ENCODE measurements at places on chromosomes 12 and 14. TPM values are rescaled to one million over a fixed set of nuclear protein-coding genes. Genes with fewer than 3 reads are reported as not detected.
A peak's percentile ranks its signal among the peaks of the same experiment; 100 is the strongest.

GRCh38 chr12:95820096-95820703 lies 29.6 kb upstream of the NTN4 start:
- no peak overlapping the region for H3K27ac ChIP-seq
- H3K27me3 ChIP-seq = peaks cover 33% of the 10 kb centered on the region
- no peaks in the 10 kb centered on the region for H3K36me3 ChIP-seq
- H3K4me1 ChIP-seq = no peaks in the 10 kb centered on the region
- peak; percentile 76 for DNase-seq
- no peak overlapping the region for H3K4me3 ChIP-seq

- H3K36me3 ChIP-seq = no peaks in the 10 kb centered on the region
- peaks cover 24% of the 10 kb centered on the region for H3K27me3 ChIP-seq
Observed at GRCh38 chr14:30303350-30303749, 255.6 kb upstream of the G2E3 start.

- no peak overlapping the region for H3K27ac ChIP-seq
- H3K4me1 ChIP-seq = no peaks in the 10 kb centered on the region
- H3K4me3 ChIP-seq = no peak overlapping the region
- peaks cover 75% of the 10 kb centered on the region for H3K27me3 ChIP-seq
- no peaks in the 10 kb centered on the region for H3K36me3 ChIP-seq
- DNase-seq = no peak
Observed at GRCh38 chr12:104424955-104425354, 31.8 kb upstream of the CHST11 start.

- H3K27me3 ChIP-seq = no peaks in the 10 kb centered on the region
- H3K27ac ChIP-seq = no peak overlapping the region
Observed at GRCh38 chr12:111937429-111937828, 75.5 kb downstream of the TMEM116 start.

GRCh38 chr14:36423430-36423829 lies 96.6 kb downstream of the NKX2-1 start:
- no peak overlapping the region for H3K4me3 ChIP-seq
- no peaks in the 10 kb centered on the region for H3K4me1 ChIP-seq
- H3K27me3 ChIP-seq = no peaks in the 10 kb centered on the region
- H3K36me3 ChIP-seq = no peaks in the 10 kb centered on the region
- H3K27ac ChIP-seq = no peak overlapping the region
- DNase-seq = no peak

GRCh38 chr12:64991121-64991611 lies 129.9 kb downstream of the WIF1 start:
- no peaks in the 10 kb centered on the region for H3K36me3 ChIP-seq
- H3K27me3 ChIP-seq = no peaks in the 10 kb centered on the region
- no peak overlapping the region for H3K4me3 ChIP-seq
- H3K4me1 ChIP-seq = no peaks in the 10 kb centered on the region

DNA sequence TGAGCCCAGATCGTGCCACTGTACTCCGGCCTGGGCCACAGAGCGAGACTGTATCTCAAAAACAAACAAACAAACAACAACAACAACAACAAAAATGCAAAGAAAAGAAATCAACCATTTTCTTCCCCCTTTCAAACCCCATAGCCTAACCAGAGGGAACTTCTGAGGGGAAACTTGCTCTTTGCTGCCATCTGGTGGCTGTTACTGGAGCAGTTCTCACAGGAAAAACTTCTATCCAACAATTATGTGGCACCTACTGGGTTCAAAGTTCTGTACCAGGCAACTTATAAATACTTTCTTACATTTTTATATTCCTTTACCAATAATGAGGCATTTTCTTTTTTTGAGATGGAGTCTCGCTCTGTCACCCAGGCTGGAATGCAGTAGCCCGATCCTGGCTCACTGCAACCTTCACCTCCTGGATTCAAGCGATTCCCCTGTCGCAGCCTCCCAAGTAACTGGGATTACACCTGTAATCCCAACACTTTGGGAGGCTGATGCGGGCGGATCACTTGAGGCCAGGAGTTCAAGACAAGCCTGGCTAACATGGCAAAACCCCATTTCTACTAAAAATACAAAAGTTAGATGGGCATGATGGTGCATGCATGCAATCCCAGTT lies 50.9 kb upstream of the BICDL1 start:
- H3K27me3 ChIP-seq = no peaks in the 10 kb centered on the region
- H3K4me3 ChIP-seq = no peak overlapping the region
- H3K36me3 ChIP-seq = no peaks in the 10 kb centered on the region

- H3K27me3 ChIP-seq = no peaks in the 10 kb centered on the region
- H3K4me1 ChIP-seq = no peaks in the 10 kb centered on the region
- H3K27ac ChIP-seq = no peak overlapping the region
- no peak overlapping the region for H3K4me3 ChIP-seq
- no peaks in the 10 kb centered on the region for H3K36me3 ChIP-seq
Observed at GRCh38 chr12:16136219-16136988, 141.1 kb downstream of the SLC15A5 start.

GRCh38 chr14:27995691-27996090 lies 770.9 kb upstream of the FOXG1 start:
- no peaks in the 10 kb centered on the region for H3K4me1 ChIP-seq
- no peak for DNase-seq
- H3K27ac ChIP-seq = no peak overlapping the region

- H3K4me1 ChIP-seq = peaks cover 52% of the 10 kb centered on the region
- H3K27ac ChIP-seq = peak overlapping the region; percentile 79
- peak; percentile 56 for DNase-seq
- H3K36me3 ChIP-seq = no peaks in the 10 kb centered on the region
- H3K4me3 ChIP-seq = no peak overlapping the region
Observed at GRCh38 chr12:2258025-2258424, 205.2 kb downstream of the CACNA1C start.

DNA sequence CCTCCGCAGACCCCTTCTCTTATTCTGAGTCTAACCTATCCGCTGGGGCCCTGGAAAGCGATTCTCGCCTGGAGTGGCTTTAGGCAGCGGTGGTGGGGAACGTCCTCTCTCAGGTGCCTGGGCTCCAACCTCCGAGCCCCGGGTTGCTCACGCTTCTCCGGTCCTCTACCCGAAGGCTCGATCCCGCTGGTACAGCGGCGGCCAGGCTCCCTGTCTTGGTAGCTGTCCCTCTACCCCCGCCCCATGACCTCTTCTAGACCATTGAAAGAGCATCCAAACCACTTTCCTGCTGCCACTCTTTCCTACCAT lies 505 bp upstream of the HEBP1 start:
- peak; percentile 67 for DNase-seq
- H3K4me1 ChIP-seq = peaks cover 23% of the 10 kb centered on the region
- H3K27ac ChIP-seq = peak overlapping the region; percentile 84
- H3K4me3 ChIP-seq = peak overlapping the region; percentile 87

- H3K4me3 ChIP-seq = no peak overlapping the region
- H3K36me3 ChIP-seq = no peaks in the 10 kb centered on the region
- DNase-seq = no peak
- no peaks in the 10 kb centered on the region for H3K27me3 ChIP-seq
Observed at GRCh38 chr12:76888775-76889174, 10.0 kb upstream of the CSRP2 start.

DNA sequence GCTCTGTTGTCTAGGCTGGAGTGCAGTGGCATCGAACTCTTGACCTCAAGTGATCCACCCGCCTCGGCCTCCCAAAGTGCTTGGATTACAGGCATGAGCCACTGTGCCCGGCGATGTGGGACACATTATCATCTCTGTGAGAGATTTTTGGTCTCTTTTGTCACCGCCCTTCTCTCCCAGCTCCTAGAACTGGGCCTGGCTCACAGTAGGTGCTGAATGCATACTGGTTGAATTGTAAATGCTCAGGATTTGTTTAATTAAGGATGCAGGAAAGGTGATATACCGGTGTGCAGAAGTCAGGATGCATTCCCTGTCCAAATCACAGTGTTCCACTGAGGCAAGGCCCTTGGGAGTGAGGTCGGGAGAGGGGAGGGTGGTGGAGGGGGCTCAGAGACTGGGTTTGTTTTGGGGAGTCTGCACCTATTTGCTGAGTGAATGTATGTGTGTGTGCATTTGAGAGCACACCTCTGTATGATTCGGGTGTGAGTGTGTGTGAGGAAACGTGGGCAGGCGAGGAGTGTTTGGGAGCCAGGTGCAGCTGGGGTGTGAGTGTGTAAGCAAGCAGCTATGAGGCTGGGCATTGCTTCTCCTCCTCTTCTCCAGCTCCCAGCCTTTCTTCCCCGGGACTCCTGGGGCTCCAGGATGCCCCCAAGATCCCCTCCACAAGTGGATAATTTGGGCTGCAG lies 1.0 kb upstream of the KRT18 start:
- DNase-seq = no peak
- H3K27me3 ChIP-seq = no peaks in the 10 kb centered on the region
- no peak overlapping the region for H3K27ac ChIP-seq
- peaks cover 30% of the 10 kb centered on the region for H3K4me1 ChIP-seq

DNA sequence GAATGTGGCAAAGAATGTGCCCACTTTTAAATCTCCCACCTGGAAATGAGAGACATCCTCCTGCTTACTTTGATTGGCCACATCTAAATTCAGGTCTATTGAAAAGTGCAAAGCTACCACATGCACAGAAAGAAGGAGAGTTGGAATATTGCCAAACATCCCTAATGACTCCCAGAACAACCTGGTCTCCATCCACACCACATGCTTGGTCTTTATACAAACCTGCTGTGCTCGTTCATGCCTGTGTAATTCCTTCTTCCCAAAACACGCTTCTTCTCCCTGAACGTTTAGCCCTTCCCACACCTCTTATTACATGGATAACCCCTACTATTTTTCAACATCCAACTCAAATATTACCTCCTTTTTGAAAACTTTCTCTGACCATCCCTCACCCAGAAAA lies 66.2 kb upstream of the BCL2L14 start:
- H3K4me3 ChIP-seq = no peak overlapping the region
- no peak for DNase-seq
- H3K27ac ChIP-seq = no peak overlapping the region

ST8SIA1 gene
- polyA plus RNA-seq = 0.15 TPM

HSPB8 gene
- polyA plus RNA-seq = 15.3 TPM

RAD9B gene
- polyA plus RNA-seq = 0.22 TPM

RAD51AP1 gene
- 12.4 TPM for polyA plus RNA-seq

NYNRIN gene
- 2.2 TPM for polyA plus RNA-seq
